WERI-Rb-1 (cell line): ENCODE measurements at places on chromosomes 11 and 22.

DNA sequence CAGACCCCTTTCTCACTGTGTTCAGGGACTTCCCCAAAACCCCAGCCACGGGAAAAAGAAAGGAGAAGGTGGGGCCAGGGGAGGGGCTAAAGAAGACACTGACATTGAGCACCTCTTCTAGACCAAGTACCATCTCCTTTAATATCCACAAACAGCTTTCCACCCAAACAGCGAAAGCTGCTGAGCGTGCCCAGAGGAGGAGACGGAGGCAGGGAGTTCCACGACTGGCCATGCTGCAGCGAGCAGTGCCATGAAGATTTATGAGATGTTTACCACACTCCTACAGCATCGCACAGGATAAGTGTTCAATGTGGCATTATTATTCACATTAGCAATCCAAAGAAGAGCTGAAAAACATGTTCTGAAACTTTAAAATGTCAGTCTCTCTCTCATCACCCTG is 127.4 kb downstream of the LARGE1 start:
- no peak for DNase-seq

DNA sequence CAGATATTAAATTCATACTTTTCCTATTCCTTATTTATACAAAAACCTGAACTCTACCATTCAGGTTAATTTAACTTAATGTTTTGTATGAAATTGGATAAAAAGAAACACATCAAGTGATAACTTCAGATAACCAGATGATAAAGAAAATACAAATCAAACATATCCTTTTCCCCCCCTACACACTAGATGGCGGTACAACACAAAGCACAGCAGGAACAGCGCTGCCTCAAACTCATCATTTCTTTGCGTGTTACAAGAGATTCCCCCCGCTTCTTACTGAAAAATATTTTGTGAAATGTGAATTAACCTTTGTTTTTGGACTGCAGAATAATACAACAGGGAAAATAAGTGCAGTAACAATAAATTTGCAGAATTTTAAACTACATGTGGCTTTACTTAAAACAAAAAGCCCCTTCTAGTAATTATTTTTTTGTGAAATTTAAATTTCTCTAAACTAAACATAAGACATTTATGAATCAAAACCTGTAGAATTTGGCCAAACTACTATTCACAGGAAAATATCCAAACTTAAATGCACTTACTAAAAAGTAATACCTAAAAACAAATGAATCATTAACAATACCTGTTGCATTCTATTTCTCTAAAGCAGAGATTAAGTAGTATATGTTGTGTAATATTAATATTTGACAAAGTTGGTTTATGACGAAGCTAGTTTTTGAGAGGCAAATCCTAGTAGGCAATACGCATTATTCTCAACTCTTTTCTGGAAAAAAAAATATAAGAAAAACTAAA is 74.4 kb downstream of the ARHGAP32 start:
- peak; percentile 41 for DNase-seq

GRCh38 chr11:83035070-83035854 is 36.4 kb downstream of the RAB30 start:
- no peak for DNase-seq

GRCh38 chr22:50269970-50270665 is at the start of gene MAPK11:
MAPK11 (minus strand) TSS chr22:50270380; CDS start chr22:50270292, 88 bp downstream.
- peak; percentile 79 for DNase-seq

DNA sequence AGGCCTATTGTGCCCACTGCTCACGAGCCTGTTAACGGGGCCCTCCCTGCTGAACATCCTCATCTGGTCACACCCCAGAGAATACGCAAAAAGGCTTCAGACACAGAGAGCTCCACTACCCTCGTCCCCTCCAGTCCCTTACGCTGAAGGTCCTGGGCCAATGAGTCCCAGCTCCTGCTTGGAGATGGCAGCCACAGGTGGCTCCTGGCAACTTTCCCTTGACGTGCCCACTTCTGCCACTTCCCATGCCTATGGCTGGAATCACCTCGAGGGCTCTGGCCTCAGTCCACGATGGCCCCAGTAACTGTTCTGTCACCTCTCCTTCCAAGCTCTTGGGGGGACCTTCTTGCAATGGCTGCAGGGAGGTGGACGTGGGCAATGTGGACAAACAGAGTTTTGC is 12.7 kb downstream of the PHF21B start:
- DNase-seq: no peak

- no peak for DNase-seq
These were observed 264.7 kb upstream of the SESN3 start for GRCh38 chr11:95495706-95496105.

- no peak for DNase-seq
These were observed 55.1 kb downstream of the MTMR3 start for GRCh38 chr22:29937940-29938693.

DNA sequence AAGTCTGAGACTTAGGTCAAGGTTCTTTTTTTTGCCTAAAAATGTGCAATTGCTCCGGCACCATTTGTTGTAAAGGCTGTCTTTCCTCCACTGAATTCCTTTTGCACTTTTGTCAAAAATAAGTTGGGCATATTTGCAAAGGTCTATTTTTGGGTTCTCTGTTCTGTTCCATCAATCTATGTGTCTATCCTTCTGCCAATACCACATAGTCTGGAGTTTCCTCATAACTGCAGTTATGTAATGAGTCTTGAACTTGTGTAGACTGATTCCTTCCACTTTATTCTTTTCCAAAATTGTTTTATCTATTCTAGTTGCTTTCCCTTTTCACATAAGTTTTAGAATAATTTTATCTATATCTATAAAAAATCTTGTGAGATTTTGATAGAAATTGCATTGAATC is 6.7 kb downstream of the KCNJ5 start:
- DNase-seq: no peak

DNA sequence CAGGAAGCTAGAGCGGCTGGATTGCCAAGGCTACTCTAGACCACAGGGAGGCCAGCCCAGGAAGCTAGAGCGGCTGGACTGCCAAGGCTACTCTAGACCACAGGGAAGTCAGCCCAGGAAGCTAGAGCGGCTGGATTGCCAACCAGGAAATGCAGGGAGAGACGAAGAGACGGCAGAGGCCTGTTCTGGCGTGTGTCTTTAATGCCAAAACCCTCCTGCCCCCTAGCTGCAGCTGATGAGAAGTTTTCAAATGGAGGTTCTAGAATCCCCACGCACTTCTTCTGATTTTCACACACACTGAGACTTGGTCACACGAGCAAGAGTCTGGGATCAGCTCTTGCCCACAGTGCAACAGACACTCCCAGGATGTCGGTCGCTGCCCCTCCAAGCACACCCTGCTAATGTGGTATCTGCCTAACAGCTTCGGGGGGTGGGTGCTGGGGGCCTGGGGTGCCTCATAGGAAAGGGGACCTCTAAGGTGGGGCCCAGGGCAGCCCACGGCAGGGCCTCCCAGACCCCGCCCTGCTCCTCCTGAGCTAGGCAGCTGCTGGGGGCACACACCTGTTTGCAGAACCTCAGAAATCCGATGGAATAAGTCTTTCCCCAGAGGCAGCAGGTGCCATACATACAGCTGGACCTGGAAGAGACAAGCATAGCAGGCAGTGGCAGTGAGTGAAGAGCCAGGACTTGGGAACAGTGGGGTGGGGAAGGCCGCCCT is 28.5 kb downstream of the MAFF start:
- peak; percentile 47 for DNase-seq

GRCh38 chr11:66556086-66556485 is 9.4 kb downstream of the ACTN3 start:
- no peak for DNase-seq

GRCh38 chr11:29641201-29641600 is 375.6 kb downstream of the KCNA4 start:
- no peak for DNase-seq

GRCh38 chr11:62513626-62514025 is 33.0 kb downstream of the AHNAK start:
- no peak for DNase-seq
